ENCODE measurements at places on chromosomes 13 and 19.

GRCh38 chr13:23991119-23991518, 93.8 kb upstream of the C1QTNF9B start:
- DNase-seq: no peak

GRCh38 chr13:46728777-46729176, 68.2 kb downstream of the ESD start:
- no peak for DNase-seq

DNA sequence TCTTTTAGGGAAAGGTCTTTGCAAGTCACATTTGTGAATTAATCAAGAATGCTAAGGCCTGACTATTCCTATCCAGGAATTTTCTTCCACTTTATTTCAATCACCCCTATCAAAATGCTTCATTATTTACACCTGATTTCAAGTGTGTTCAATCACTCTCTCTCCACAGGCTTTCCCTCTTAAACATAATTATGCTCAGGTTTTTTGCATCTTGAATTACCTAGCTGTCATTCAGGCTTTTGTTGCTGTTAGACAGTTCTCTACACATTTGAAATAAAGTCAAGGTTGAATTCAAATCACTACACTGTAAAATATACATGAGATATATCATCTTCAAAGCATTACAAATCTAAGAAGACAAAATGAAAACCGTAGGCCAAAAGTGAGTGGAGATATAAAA, 941.3 kb upstream of the SLITRK1 start:
- DNase-seq: no peak

DNA sequence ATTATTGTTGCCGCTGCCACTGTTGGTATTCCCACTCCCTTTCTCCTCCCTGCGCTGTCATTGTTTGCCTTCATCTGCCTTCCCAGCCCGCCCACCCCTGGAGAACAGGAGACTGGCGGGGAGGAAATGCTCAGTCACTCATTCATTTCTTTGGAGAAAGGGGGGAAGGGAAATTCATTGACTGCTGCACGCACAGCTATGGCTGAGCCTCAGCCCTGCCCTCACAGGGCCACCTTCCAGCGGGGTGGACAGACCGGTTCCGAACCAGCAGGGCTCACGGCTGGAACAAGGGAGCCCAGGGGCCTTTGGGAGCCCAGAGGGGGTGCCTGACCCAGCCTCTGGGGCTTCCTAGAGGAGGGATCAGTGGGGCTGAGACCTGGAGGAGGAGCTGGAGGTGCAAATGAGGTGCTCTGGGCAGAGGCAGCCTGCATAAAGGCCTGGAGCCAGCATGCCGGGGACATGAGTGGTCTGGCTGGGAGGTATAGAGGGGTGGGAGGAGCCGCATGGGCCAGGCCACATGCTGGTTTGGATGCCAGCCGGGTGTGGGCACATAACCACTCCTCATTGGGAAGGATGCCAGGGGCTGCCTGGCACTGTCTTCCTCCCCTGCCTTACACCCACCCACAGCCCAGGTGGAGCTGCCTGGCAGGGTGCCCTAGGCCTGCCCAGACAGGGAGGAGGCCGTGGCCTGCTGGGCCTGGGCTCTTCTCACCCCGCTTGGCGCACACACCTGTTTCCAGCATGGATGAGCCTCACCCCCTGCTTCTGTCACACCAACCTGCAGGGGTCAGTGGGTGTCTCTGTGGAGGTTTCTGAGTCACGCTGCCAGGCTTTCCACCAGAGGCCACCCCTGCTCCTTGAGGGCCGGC, 26.8 kb downstream of the PPP5C start:
- no peak for DNase-seq
